ENCODE measurements at places on chromosomes 16 and 17.

GRCh38 chr17:72989074-72989610, 103.3 kb downstream of the SLC39A11 start:
- DNase-seq = peak; percentile 27

- DNase-seq = peak; percentile 67
Observed at GRCh38 chr16:51839727-51840462, 688.8 kb upstream of the SALL1 start.

DNA sequence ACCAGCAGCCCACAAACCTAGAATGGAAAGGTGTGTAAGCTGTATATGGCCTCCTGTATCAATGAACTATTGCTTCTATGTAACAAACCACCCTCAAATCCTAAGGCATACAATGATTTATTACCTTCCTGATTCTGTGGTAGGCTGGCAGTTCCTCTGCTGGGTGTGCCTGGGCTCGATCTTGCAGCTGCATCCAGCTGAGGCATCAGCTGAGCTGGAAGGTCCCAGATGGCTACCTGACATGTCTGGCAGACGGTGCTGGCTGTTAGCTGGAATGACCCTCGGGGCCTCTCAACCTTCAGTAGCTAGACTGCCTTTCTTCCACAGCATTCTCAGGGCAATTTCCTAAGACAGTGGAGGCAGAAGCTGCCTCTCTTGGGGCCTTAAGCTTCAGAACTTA, 152.7 kb downstream of the RAB11FIP4 start:
- no peak for DNase-seq

DNA sequence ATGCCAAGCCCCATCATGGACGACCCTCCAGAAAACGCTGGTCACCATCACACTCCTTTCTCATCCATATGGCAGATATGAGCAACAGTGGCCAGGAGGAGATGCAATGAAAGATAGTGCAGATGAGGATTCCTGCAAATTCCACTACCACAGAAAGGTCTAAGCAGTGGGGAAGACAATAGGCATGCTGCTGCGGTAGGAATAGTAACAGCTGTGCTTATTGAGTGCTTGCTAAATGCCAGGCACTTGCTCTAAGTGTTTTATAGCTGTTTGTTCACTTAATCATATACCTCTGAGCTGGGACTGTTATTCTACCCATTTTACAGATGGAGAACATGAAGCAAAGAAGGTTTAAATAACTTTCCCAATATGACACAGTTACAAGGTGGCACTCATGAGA, 46.6 kb upstream of the AKAP1 start:
- no peak for DNase-seq

DNA sequence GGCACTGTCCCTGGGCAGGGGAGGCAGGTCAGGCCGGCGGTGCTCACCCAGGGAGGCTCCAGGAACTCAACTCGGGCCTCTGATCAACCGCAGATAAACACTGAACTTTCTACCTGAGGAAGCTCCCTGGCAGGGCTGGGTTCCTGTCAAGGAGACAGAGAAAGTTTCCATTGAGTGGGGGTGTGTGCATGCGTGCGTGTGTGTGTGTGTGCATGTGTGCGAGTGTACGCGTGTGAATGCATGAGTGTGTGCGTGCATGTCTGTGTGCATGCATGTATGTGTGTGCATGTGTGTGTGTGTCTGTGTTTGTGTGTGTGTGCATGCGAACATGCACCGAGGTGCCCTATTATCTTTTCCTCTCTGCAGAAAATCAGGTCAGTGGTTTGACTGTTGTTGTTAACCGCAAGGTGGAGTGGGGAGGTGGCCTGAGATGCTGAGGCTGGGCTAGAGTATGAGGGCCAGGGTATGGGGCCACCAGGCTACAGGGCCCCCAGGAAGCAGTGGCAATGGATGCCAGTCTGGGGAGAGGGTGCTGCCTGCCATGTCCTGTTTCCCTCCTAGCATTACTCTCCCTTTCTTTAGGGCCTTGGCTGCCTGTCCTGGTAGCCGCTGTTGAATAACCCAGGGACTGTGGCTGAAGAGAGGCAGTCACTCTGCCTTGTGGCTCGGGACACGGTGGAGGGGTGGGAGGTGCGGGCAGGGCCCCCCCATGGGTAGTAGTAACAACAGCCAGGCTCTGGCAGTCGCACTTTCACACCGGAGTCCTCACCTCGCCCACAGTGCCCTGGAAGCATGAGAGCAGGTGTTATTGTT, 24.0 kb downstream of the CCR7 start:
- DNase-seq = no peak

DNA sequence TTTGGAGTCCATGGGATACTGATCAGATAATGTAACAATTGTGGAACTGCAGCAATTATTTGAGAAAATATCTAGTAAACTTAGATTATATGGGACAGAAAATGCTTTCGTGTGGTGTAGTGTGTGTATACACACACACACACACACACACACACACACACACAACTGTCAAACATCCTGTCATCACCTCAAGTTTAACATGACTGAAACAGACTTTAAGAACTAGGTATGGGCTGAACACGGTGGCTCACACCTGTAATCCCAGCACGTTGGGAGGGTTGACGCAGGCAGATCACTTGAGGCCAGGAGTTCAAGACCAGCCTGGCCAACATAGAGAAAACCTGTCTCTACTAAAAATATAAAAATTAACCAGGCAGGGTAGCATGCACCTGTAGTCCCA, 544 bp upstream of the EVI2A start:
- no peak for DNase-seq

DNA sequence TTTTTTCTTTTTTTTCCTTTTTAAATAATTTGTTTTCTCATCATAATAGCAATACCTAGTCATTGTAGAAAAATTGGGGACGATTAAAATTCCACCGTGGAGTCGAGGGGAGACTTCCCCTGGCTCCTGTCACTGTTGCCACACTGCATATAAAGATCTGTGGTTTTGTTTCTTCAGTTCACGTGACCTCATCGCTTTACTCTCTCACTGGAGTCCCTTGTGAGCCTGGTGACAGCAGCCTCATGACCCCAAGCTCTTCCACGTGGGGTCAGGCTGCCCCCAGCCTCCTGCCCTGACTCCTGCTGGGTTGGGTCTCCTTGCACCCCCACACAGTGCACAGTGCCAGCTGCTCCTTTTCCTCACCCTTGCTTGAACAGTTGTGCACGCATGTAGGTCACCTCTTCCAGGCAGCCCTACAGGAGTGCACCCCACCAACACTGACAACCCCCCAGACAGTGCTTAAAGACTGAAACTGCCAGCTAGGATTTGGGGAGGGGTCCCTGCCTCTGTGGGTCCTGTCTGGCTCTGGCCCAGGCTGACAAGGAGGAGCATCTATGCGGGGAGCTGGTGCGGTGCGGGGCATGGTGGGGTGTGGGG, 7.3 kb upstream of the METRNL start:
- no peak for DNase-seq

GRCh38 chr17:45755050-45755449, 29.1 kb upstream of the CRHR1 start:
- no peak for DNase-seq

- no peak for DNase-seq
Observed at GRCh38 chr16:48537275-48537674, 72.7 kb downstream of the N4BP1 start.

GRCh38 chr16:75482434-75483205, 12.6 kb downstream of the CHST6 start:
- DNase-seq = no peak

- DNase-seq = no peak
Observed at GRCh38 chr17:29045026-29045425, 2.1 kb downstream of the PIPOX start.

GRCh38 chr16:16863672-16864071, 484.7 kb downstream of the NPIPA7 start:
- DNase-seq = no peak

DNA sequence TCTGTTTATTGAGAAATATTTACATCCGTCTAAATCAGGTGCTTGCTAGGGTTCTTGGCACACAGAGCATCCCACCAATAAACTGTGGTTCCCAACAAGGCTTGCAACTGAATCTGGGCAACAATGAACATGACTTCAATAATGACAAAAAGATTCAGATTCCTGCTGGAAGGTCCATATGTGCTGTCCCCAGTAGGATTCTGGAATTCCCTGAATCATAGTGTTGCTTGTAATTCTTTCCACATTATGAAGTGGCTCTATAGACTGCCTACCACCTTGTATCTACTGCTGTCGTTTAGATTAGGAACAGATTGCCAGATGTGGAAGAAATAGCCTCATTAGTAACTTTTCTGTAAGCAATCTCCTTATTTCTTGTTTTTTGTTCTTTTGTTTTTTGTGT, 265.9 kb downstream of the WWOX start:
- peak; percentile 75 for DNase-seq
